ENCODE measurements at places on chromosomes 5 and 9. TPM values are rescaled to one million over a fixed set of nuclear protein-coding genes. Genes with fewer than 3 reads are reported as not detected.

Gene DAB2IP
- 14.1 TPM for polyA plus RNA-seq

Gene EQTN
- polyA plus RNA-seq = 0.14 TPM

Gene AGXT2
- polyA plus RNA-seq = not detected

Gene SHLD3
- 1.5 TPM for polyA plus RNA-seq

All from foreskin keratinocyte (primary cell).